ENCODE measurements at places on chromosomes 5 and 9.
A peak's percentile ranks its signal among the peaks of the same experiment; 100 is the strongest.

DNA sequence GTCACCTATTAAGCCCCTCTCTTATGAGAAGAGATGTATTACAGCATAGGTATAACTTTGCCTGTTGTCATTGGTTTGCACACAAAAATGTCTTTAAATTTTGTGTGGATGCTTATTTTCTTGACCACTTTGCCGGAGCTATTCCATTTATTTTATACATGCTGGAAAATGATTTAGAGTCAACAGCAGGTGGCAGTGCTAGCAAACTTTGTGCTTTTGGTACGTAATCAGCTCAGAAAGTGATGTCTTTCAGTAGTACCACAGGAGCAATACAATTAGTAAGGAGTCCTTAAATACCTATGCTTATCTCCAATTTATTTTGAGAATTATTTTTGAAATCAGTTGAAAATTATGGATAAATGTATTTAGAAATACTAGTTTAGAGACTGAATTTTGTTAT lies 19.8 kb upstream of the NUDT12 start:
- DNase-seq, result peak; percentile 17

- no peak for DNase-seq
Measured at GRCh38 chr5:123512611-123513461, 859 bp downstream of the CSNK1G3 start.

DNA sequence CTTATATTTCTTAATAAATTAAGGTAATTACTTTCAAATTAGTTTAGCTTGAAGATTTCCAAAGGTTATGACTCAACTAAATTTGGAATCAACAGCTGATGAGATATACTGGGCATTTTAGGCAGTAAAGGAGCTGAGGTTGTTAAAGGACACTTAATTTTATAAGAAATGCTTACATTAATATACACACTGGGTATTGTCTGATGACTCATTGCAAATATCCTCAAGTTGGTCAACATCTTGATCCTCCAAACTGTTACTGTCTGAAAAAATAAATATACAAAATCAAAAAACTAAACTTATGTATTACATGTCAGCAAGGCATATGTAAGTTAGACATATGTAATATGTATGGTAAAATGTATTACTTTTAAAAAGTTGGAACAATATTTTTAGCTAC lies 3.4 kb downstream of the GFM2 start:
- no peak for DNase-seq

DNA sequence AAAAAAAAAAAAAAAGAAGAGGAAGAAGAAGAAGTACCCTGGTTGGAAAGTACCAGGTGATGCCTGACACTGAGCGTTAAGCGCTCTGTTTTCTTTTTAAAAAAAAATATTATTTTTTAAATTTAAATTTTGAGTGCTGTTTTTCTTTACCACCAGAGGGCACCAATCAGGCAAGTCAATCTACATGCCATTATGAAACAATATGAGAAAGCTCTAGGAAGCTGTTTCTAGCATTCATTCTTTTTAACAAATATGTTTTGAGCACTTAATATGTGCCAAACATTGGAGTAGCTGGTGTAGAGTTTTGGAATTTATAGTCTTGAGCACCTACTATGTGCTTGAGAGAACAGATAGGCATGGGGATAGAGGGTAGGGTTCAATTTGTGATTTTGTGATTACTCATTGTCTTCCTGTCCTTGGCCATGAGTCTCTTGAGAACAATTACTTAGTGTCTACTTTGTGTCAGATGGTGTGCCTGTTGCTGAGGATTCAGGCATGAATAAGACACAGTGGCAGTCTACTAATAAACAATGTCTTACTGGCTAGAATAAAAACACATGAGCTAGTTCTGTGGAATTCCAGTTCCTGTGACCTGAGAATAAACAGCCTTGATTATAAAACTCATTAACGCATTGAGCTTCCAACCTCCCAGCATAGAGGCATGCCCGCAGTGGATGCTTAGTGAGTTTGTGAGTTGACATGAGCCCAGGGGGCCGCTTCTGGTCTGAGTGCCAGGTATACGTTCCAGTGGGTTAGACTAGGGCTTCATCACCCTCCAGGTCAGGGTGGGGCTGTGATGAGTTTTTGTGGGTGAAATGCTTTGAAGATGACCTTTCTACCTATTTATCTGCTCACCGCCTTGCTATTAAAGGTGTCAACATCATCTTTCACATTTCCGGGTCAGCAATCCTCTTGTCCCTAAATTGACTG lies 3.0 kb upstream of the UBE2R2 start:
- DNase-seq, result peak; percentile 72

- no peak for DNase-seq
Measured at GRCh38 chr5:35281613-35282012, 51.3 kb upstream of the PRLR start.

DNA sequence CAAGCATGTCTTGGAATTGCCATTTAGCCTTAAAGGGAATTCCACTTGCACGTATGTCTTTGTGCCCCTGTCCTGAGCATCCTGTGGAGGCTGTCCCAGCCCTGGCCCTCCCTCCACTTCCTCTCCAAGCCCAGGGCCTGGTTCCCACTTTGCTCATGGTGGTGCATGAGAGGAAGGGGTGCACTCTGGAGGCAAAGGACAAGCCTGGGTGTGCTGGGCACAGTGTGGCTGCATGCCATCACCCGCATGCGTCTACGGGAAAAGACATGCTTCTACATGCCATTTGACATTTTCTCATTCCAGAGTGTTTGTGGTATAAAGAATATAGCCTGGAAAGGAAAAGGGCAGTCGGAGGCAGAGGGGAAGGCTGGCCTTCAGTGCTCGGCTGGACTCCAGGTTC lies 7.2 kb upstream of the IRX2 start:
- DNase-seq, result no peak

GRCh38 chr9:81391457-81391825 lies 297.9 kb downstream of the TLE1 start:
- DNase-seq, result no peak

GRCh38 chr5:111461255-111461671 lies 51.1 kb downstream of the STARD4 start:
- no peak for DNase-seq

DNA sequence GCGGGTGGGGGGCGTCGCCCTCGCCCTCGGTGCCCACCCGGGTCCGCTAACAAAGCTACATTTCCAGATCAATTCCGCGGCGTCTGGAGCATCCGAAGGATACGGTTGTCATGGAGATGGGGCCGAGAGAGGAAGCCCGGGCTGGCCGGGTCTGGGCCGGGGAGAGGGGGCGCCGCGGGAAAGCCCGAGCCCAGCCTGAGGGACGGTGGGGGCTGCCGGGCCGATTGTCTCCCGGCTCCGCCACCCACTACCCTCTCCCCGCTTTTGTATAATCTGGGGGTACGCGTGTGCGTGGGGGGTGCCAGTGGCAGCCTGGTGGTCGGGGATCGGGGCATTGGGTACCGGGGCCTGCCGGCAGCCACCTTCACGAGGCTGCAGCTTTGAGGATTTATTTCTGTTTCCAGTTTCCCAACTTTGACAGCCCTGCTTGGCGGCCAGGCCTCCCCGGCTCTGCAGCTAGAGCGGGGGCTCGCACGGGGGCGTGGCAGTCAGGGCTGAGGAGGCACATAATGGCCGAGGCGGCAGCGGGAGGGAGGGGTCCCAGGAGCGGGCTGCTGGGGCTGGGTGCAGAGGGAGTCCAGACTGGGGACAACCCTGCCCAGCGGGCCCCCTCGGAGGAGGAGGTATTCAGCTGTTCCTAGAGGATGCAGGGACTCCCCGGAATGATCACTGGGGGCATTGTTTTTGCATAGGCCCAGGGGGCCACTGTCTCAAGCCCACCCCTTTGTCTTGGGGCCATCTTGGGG lies 626 bp downstream of the PSD2 start:
- no peak for DNase-seq

DNA sequence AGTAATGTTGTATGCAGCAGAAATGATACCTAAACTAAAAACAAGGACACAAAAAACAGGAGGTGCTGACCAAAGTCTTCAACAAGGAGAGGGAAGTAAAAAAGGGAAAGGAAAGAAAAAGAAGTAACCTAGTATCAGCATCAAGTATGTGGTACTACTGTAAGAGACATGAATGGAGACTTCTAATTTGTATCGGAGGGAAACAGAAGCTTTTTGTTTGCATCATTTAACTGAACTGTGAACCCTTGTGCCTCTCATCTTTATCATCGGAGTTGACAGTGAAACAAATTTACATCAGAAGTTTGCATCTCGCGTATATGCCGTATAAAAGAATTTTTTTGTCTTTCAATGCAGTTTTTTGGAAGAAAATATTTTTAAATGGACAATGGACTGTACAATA lies 6.3 kb downstream of the SRP19 start:
- no peak for DNase-seq

- no peak for DNase-seq
Measured at GRCh38 chr5:153905219-153905618, 133.5 kb downstream of the FAM114A2 start.

DNA sequence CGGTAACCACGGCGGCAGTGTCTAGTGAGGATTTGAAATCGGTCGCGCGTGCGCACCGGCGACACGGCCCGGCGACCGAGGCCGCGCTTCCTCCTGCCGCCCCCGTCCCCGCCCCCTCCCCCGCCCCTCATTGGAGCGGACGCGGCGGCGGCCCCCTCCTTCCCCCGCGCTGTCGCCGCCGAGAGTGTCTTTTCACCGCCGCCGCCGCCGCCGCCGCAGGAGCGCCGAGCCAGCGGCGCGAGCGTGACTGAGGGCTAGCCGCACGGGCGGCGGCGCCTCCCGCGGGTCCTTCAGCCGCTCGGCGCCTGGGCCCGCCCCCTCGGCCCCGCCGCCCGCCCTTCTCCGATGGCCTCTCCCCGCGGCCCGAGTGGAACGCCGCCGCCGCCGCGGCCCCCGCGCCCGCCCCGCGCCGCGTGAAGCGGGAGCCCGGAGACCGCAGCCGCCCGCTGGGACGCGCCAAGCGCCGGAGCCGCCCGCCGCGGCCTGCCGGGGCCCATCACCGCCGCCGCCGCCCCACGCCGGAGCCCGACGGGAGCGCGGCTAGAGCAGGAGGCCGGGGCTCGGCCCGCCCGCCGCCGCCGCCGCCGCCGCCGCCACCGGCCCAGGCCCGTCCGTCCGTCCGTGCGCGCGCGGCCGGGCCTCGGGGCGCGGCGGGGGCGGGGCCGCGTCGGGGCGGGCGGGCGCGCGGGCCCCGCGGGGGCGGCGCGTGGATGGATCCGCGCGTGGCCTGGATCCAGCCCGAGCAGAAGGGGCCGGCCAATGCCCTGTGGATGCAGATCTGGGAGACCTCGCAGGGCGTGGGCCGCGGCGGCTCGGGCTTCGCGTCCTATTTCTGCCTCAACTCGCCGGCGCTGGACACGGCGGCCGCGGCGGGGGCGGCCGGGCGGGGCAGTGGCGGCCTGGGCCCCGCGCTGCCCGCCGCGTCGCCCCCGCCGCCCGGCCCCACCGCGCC lies at the start of gene TENT4A:
TENT4A (plus strand) TSS at position 159 of the 952 bp plus-strand sequence; CDS start at position 711, 552 bp downstream.
- no peak for DNase-seq

GRCh38 chr9:126419475-126419874 lies 92.8 kb downstream of the MVB12B start:
- no peak for DNase-seq

DNA sequence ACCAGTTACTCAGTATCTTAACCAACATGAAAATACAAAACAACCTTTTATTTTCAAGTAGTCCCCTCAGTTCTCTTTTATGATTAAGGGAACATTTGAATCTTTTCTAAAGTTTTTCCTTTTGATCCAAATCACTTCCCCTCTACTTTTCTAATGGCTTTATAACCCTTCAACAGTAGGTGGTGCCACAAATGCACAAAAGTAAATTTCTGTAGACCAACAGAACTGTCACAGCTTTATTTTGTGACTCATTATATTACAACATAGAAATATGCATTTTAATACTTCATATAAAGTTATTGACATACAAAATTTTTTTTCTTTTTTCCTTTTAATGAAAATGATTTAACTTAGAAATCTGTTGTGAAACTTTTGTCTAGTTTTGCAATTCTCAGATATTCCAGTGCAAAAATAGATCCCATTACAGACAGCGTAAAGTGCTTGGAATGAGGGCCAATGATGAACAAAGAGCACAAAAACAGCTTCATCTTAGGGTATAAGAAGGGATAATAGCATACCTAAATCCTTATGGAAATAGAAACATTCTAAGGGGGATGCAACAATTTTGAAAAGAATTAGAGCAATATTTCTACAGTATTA lies 17.0 kb downstream of the NIPSNAP3B start:
- DNase-seq, result no peak

DNA sequence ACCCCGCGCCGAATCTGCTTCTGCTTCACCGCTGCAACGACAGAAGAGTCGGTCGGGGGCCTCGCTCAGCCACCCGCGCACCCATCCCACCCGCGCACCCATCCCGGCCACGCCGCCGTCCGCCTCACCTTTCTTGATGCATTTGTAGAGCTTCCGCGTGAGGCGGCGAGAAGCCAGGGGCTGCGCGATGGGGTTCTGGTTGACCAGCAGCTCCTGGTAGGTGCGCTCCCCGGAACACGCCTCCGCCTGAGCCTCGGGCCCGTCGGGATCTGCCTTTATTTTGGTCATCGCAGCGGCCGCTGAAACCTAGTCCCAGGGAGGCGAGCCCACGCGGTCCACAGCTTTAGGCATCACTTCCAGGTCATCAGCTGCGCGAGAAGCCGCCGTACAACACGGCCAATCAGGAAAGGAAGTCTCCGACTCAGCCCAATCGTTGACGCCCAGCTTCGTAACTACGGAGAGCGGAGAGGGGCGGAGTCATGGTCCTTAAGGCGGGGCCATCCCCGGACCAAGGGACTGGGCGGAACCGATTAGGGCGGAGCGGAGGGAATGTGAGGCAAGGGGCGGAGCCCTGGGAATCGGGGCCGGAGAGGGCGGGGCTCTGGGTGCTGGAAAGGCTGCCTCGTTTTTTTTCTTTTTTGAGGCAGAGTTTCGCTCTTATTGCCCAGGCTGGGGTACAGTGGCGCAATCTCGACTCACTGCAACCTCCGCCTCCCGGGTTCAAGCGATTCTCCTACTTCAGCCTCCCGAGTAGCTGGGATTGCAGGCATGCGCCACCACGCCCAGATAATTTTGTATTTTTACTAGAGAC lies at the start of gene NHP2:
NHP2 (minus strand) TSS at position 356 of the 811 bp plus-strand sequence; CDS start at position 288, 68 bp downstream.
- peak; percentile 97 for DNase-seq

- no peak for DNase-seq
Measured at GRCh38 chr9:8558176-8558575, 758.6 kb upstream of the DMAC1 start.

DNA sequence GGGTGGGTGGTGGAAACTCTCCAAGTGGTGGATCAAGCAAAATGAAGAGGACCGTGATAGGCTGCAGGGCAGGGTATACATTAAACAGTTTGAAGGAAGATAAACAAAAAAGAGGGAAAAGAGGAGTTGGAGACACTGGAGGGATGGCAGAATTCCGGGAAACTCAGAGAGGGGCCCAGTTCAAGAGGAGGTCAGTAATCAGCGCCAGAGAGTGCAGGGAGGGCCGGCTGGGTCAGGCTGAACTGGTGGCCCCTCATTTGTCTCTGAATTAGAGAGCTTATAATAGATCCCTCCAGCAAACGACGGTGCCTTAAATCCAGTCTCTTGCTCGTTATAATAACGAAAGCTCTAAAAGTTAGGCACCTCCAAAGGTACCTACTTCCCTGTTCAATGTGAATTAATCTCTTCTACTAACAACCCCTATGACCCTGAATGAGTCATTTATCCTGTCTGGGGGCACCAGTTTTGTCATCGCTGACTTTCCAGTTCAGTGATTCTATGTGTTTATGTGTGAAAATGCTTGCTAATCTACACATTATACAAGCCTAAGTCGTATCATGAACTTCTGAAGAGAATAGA lies 2.4 kb upstream of the ZSWIM6 start:
- no peak for DNase-seq

Measured in GM04504 (cell line).